ENCODE measurements at places on chromosomes 3 and 15. TPM values are rescaled to one million over a fixed set of nuclear protein-coding genes. Genes with fewer than 3 reads are reported as not detected.

The PP2D1 gene
- total RNA-seq, result not detected

The SPRED1 gene
- 64.1 TPM for total RNA-seq

GRCh38 chr3:110598847-110599490, 472.6 kb upstream of the NECTIN3 start:
- no peak for DNase-seq

DNA sequence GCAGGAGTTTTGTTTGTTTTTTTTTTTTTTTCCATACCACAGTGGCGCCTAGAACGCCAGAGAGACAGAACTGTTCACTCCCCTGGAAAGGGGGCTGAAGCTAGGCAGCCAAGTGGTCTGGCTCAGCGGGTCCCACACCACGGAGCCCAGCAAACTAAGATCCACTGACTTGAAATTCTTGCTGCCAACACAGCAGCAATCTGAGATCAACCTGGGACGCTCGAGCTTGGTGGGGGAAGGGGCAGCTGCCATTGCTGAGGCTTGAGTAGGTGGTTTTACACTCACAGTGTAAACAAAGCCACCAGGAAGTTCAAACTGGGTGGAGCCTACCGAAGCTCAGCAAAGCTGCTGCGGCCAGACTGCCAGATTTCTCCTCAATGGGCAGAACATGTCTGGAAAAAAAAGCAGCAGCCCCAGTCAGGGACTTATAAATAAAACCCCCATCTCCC, 29.8 kb downstream of the SPICE1 start:
- DNase-seq, result no peak

GRCh38 chr3:10748040-10748439, 68.0 kb upstream of the SLC6A11 start:
- DNase-seq, result no peak

The GASK1A gene
- 11.2 TPM for total RNA-seq

DNA sequence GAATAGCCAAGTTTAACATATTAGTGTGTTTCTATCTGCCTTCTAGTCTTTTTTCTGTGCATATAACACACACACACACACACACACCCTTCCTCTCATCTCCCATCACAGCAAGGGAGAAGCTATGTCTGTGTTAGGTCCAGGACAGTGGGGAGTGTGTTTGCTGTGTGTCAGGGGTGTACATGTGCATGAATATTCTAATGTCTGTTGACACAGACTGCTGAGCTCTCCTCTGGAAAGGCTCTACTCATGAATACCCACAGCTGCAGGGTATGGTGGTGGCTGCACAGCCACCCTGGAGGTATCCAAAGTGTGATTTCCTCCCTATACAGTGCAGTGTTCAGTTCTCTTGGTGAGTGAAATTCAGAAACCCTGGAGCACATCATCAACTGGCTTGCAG, 42.9 kb downstream of the ARNT2 start:
- no peak for DNase-seq

- DNase-seq, result no peak
Measured at GRCh38 chr3:122208579-122208978, 25.1 kb downstream of the CASR start.

The CRTC3 gene
- total RNA-seq, result 31.5 TPM

DNA sequence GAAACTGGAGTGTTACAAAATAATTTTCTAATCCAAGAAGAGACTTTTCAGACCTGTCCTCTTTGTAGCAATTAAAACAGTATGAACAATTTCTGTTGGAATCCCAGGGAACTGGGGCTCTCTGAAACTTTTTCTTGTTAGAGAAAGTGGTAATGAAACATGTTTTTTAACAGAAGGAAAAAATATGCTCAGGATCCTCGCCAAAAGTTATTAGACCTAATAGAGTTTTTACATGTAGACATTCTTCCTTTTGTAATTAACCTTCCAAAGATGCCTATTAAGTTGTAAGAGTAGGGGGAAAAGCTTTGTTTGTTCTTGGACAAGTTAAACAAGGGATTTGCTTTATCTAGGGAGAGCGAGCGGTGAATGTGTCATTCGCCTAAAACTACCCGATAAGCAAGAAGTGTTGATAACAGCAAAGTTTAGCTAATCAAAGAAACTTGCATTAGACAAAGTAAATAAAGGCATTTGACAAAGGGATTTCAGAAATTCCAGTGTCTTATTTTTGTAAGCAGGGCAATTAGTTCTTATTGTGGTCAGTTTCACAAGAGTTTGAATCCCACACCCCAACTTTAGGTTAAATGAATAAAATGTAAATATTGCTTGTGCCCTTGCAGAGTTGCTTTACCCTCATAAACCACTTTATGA, 2.3 kb downstream of the RARB start:
- DNase-seq, result peak; percentile 26

DNA sequence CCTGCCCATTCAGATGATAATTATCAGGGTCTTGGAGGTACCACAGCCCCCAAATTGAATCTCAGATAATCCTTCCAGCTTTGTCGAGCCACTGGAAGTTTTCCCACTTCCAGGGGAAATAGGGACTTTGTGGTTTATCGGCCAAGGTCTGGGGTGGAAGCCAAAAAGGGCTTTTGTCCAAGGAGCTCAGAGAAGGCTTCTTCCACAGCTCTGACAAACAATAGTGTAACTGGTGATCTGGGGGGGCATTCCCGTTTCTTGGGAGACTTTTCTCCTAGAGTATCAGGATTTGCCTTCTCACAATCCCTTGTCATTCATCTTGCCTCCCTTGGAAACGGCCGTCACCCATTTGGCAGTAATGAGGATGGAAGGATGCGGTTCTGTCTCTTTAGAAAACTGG, 18.4 kb downstream of the SRGAP3 start:
- no peak for DNase-seq

DNA sequence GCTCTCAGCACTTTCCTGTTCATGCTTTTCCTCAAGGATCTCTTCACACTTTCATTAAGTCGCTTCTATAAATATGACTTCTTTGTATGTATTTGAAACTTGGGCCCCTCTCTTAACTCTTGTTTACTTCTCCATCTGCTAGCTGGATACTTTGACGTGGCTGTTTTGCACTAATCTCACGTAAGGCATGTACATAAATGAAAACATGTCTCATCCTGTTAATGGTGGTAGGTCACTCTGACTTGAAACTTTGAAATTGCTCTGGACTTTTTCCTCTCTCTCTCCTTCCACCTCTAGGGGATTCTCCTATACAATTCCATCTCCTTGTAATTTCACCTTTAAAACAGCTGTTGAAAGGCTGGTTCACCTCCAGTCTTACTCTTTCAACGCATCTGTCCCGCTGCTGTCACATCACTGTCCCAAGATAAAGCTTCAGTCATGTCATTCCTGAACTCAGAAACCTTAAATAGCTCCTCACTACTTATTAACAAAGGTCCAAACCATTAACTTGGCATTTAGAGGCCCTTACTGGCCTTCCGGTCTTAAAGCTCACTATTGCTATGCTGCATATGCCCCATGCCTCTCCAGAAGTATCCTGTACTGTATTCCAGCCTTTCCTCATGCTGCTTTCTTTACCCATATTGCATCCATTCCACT, 1.2 kb downstream of the BLOC1S6 start:
- DNase-seq, result peak; percentile 24

- DNase-seq, result no peak
Measured at GRCh38 chr15:86615411-86615810, 535.7 kb downstream of the AGBL1 start.

The MYD88 gene
- total RNA-seq, result 14.1 TPM

DNA sequence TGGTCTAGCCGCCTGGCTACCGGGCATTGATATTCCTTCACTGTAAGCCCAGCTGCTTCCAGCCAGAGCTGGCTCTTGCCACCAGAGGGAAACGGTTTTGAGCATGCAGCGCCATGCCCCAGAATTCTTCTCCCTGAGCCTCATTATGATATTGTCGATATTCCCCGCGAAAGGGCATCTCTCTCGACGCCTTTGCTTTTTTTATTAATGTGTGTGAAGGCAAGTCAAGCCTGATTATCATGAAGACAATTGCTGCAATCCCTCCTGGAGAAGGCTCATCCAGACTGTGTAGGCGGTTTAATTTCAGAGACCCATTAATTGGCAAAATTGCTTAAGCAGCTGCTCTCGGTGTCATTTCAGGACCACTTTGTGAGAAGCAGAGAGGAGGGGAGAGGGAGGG, 321.2 kb upstream of the TLE3 start:
- DNase-seq, result peak; percentile 48

GRCh38 chr15:39230205-39230907, 350.5 kb upstream of the THBS1 start:
- peak; percentile 26 for DNase-seq

DNA sequence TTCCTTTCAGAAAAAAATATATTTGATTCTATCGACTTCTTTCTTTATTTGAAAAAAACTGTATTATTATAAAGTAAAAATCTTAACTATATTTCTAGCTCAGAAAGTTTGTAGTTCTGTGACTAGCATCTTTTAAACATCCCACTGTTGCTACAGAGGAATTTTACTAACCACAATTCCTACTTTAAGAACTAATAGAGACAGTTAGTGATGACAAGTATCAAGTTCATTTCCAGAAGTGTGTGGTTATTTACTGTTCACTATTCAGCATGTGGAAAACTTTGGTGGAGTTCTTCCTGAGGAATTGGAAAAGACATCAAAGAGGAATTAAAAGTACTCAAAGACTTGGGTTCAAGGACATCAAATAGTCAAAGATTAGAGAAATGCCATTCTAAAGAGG, 524.1 kb upstream of the CBLB start:
- no peak for DNase-seq

DNA sequence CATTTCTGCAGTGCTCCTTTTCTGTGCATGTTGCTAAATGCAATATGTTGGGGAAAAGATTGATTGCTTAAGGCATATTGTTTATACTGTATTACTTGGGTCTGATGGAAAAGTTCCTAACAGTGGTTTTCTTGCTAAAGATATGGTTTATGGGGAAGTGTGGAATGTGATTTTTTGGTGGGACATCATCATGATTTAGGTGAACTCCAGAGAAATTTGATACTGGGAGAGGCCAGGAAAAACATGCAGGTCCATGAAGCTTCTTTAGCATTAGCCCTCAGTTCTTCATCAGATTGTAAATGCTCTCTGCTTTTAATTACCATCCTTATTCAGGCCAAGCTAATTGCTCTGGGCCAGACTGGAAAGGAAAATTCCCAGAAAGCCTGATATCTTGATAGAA, 147.5 kb downstream of the LRTM1 start:
- no peak for DNase-seq

The FGF7 gene
- total RNA-seq, result 35.0 TPM

The B3GALNT1 gene
- 27.5 TPM for total RNA-seq

- no peak for DNase-seq
Measured at GRCh38 chr3:149152420-149152819, 23.0 kb downstream of the HPS3 start.

DNA sequence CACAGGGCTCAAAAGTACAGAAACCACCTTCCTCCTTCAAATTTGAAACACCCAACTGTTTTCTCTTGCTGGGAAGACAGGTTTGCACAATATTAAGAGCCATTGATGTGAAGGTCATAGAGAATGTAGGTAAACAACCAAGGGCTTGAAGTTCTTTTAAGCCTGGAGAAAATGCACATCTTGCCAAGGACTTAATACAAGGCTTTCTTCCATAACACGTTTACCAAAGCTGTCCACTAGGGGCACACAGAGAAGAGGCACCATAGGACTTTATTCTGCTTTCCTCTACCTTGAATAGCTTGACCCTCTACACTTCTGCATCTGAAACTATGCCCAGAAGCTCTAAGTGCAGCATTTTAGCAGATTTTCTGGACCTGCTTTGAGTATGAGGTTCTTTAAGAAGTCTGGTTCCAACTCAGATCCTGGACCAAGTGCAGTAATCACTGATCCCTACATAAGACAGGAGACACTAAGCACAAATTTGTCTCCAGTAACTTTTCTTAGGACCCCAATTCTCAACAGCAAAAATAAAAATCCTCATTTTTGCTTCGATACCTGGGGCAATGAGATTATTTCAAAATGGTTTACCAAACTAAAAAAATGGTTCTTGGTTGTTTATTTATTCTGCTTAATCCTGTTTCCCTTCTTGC, 138.0 kb downstream of the FBN1 start:
- DNase-seq, result peak; percentile 60

The SENP2 gene
- total RNA-seq, result 56.3 TPM

DNA sequence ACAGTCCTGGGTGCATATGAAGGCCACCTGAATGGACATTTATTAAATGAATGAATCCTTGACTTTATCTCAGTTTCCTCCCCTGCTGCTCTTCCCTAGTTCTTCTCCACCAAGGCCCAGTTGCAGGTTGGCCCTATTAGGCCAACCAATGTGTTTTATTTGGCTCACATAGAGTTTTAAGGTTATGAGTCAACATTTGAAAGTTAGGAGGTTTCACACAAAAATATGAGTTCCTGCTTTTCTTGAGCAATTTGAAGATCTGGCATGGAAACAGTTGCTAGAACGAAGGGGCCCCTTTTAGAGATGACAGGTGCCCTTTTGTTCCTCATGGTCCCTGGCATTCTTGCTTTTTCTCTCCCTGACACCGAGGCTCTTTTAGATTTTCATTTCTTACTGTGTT, 83.0 kb upstream of the PDZRN3 start:
- no peak for DNase-seq

DNA sequence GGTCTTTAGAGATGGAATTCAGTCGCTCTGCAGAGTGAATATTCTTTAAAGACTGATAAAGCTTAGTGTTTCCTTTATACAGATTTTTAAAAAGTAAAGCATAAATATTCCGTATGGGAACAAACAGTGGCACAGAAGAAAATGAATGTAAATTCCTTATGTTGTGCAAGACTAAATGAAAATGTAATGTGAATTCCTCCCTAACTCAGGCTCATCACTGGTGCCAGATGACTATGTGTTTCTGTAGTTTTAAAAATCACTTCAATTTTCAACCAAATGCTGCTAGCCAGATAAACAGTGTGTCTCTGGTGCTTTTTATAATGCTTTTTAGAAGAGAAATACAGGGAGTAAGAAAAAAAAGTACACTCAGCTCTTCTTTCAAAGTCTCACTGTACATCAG, 154.8 kb upstream of the SNTN start:
- DNase-seq, result no peak

The TIMP4 gene
- 1.1 TPM for total RNA-seq

GRCh38 chr3:29329986-29330890, 49.4 kb downstream of the RBMS3 start:
- no peak for DNase-seq

DNA sequence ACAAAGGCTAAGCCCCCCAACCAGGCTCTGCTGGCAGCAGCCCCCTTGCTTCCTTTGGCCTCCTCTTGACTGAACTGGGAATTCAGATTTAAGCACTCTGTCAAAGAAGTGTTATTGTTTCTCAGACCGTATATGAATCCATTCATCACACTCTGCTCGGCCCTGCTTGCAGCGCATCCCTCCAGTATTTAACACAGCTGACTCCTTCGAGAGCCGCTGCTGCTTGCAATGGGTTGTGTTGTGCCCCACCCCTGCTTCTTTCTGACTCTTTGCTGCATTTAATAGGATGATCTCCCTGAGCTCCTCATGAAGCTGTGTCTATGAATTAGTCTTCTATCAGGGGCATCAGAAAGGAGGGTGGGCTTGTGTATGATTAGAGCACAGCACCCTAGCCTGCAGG, 31.2 kb downstream of the C3orf20 start:
- peak; percentile 64 for DNase-seq

DNA sequence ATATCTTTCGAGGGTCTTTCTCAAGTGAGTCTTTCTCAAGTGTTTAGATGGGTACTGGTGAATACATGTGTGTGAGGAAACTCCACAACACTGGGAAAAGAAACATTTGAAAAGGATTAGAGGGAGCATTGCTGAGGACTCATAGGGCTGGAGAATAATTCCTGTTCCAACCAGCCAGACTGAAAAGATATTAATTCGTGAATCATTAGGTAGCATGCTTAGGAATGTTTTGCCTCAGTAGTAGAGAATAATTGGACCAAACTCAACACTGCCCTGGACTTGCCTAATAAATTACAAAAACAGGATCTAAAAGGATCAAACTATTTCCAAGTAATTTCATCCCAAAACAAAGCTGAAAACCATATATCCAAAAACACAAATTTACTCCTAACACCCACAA, 17.3 kb downstream of the PP2D1 start:
- no peak for DNase-seq

GRCh38 chr15:68512598-68512997, 66.2 kb upstream of the CORO2B start:
- DNase-seq, result no peak
